ENCODE measurements at places on chromosomes 13 and 19.
A peak's percentile ranks its signal among the peaks of the same experiment; 100 is the strongest.

GRCh38 chr13:32491028-32491427 is 47.6 kb downstream of the N4BP2L2 start:
- no peak for DNase-seq

DNA sequence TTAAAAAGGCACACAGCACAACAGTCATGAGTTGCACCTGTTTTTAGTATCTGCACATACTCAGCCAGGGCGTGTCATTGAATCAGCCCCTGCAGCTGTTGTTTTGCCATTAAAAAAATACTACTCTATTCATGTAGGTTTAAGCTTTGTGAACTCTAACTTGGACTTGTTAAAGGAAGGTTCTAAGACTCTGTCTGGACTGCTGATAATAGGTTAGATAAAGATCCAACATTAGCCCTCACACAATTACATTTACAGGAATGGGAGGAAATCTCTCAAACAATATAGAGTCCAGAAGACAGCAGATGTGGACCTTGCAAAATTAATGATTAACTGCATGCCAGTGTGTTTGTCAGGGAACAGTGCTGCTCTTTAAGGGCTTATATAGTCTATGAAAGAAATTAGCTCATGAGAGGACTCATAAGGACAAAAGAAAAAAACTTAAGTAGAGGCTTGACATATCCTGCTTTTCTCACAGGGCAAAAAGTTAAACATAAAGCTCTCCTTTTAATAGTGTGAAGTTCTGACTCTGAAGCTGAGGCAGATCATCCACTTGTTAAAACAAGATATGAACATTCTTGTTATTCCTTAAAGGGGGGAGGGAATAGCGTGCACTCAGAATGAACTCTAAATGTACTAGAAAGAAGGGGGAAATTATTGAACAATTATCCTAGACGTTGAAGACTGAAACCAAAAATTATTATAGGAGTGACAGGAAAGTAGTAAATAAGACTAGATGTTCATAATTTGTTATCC is 243.6 kb downstream of the NDFIP2 start:
- DNase-seq: no peak

- no peak for DNase-seq
Measured at GRCh38 chr13:66362485-66362884, 867.7 kb downstream of the PCDH9 start.

DNA sequence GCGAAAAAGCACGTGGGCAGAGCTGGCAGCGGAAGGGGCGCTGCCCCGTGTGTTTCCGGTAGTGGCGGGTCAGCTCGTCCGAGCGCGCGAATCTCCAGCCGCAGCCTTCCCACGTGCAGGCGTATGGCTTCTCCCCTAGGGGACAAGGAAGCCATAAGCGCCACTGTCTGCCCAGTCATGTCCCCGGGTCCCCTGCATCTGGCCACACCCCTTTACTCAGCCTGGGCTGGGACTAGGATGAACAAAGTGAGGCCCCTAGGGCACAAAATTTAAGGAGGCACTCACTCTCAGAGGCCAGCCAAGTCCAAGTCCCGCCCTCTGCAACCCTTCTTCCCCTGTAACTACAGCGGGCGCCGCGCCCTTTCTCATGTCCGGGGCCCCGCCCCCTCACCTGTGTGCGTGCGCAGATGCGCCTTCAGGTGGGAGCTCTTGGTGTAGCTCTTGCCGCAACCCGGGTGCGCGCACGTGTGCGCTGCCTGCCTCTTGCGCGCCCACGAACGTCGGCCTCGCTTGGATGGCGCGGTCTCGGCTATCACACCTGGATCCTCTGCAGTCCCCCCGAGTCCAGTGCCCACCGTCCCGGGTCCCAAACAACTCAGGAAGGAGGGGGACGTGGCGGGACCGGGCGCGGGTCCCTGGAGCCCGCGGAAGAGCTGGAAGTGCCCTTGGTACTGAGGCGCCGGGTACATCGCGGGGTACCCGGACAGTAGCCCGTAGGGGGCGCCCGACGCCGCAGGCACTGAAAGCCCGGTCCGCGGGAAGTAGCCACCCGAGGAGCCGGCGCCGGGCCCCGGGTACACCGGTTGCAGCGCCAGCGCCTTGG is 1.9 kb downstream of the KLF1 start:
- peak; percentile 81 for DNase-seq

- DNase-seq: no peak
Measured at GRCh38 chr13:32261567-32261966, 53.6 kb downstream of the ZAR1L start.

GRCh38 chr19:13957051-13957450 is 4.7 kb downstream of the DCAF15 start:
- DNase-seq: no peak

DNA sequence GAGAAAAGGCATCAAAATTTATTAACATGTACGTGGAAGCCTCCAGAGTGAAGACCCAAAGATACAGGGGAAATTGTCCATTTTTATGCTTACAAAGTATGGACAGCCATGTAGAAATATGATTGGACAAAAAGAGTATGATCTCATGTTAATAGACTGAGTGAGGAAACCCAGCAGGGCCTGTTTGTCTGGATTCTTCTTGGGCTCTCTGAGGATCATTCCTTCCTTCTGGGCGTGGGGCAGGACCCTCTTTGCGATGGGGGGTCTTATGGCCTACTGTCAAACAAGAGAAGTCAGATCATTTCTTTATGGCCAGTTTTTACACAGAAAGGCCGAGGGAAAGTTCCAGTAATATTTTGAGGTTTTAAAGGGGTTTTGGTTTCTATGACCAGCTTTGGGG is 110.8 kb downstream of the ESD start:
- no peak for DNase-seq

DNA sequence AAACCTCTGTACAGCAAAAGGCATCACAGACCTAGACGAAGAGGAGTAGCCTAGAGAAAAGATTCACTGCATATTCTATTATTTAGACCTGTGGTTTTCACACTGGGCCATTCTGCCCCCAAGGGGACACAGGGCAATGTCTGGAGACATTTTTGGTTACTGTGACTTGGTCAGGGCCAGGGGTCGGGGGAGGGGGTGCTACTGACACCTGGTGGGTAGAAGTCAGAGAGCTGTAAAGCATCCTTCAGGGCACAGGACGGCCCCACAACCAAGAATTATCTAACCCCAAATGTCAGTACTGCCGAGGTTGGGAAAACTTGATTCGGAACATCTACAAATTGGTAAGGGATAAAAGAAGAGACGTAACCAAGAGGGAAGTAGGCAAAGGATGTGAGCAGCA is 11.3 kb downstream of the ELAVL1 start:
- no peak for DNase-seq

- DNase-seq: no peak
Measured at GRCh38 chr13:22372261-22372660, 701.4 kb downstream of the FGF9 start.

DNA sequence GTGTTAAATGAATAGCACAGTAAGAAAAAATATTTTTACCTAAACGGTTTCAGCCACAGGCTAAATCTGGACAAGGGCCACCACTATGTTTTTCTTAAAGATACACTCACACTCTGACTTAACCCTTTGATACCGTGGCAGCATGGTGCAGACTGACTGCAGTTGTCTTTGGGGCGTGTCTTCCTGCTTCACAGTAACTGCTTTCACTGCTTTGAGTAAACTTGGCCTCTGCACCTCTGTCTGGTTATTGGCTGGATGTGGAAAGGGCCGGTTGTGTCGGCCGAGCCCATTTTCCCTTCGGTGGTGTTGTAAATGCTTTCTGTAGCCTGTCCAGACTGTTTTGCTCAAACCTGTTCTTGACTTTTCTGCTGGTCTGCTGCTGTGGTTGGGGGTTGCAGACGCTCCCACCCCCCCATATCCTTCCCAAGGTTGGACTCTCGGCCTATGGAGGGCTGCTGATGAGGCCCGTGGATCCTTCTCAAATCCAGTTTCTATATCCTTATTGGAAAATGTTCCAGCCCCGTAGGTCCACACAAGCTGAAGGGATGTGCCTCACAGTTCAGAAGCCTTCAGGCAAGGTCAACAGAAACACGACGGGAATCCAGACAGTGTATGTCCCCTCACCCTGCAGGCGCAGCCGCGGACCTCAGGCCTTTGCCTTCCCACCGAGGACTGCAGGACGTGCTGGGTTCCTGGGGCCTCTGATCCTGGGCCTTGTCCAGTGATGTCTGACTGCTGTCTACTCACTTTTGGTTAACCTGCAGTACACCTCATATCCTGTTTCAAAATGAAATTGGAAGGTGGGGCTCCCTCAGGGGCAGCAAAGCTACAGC is 90.2 kb upstream of the RNF113B start:
- no peak for DNase-seq

- DNase-seq: no peak
Measured at GRCh38 chr19:3784607-3785450, 1.4 kb downstream of the MATK start.

DNA sequence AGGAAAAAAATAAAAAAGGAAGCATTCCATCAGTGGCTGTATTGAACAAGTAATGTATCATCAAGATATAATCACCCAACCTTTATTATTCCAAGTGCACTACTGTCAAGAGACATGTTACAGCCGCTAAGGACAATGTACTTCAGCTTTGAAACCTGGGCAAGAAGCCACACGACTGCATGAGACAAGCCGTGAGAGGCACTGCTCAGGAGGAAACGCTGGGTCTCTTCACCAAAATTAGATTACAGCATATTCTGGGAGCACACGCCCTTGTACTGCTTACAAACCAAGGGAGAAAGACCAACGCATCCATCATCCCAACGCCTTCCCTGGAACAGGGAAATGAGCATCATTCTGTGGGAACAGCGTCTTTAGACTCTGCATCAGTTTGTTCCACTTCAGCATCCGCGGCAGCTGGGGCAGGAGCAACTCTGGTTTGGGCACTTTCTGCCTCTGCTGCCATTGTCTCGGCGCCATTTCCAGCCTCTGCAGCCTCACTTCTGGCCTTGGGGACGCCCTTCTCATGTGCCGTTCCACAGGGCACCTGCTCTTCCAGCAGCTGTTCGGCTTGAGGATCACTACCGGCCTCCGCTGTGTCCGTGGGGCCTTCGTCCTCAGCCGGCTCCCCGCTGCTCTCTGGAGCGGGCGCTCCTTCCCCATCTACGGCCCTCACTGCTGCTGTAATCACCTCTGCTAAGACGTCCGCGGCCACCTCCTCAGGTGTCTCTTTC is 22.4 kb upstream of the BRD4 start:
- no peak for DNase-seq

- peak; percentile 29 for DNase-seq
Measured at GRCh38 chr19:50046649-50047503, 21.1 kb downstream of the ZNF473 start.

GRCh38 chr13:51244637-51245405 is 22.6 kb downstream of the FAM124A start:
- DNase-seq: no peak

- DNase-seq: no peak
Measured at GRCh38 chr19:42568006-42568405, 26.7 kb downstream of the CEACAM8 start.

- no peak for DNase-seq
Measured at GRCh38 chr13:25846222-25846984, 205.4 kb downstream of the SHISA2 start.

- DNase-seq: no peak
Measured at GRCh38 chr13:44870456-44870929, 118.8 kb downstream of the NUFIP1 start.

- no peak for DNase-seq
Measured at GRCh38 chr13:110890279-110891165, 24.3 kb downstream of the ANKRD10 start.

DNA sequence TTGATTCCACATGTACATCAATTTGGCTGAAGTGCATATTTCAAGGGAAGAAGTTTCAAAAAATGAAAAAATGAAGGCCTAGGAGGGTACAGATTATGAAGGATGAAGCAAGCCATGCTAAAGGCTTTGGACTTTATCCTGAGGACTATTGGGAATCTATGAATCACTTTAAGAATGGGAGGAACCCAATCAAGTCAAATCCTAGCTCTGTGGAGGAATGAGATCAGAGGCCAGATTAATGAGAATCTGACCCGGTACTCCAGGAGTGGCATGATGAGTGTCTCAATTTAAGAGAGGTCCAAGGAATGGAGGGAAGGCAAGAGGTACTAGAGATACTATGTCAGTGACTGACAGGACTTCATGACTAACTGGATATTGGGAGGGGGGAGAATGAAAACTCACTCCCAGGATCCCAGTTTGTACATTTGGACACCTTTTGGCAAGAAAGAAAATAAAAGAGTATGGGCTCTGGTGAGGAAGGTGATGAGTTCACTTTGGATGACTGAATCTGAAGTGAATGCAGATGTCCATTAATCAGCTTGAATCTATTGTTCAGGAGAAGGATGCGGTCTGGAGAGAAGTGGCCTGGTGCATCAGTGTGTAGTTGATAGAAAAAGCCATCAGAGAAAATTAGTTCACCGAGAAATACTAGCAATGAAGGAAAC is 349.0 kb downstream of the EFNB2 start:
- no peak for DNase-seq

- no peak for DNase-seq
Measured at GRCh38 chr13:108769213-108770070, 140.0 kb downstream of the MYO16 start.

DNA sequence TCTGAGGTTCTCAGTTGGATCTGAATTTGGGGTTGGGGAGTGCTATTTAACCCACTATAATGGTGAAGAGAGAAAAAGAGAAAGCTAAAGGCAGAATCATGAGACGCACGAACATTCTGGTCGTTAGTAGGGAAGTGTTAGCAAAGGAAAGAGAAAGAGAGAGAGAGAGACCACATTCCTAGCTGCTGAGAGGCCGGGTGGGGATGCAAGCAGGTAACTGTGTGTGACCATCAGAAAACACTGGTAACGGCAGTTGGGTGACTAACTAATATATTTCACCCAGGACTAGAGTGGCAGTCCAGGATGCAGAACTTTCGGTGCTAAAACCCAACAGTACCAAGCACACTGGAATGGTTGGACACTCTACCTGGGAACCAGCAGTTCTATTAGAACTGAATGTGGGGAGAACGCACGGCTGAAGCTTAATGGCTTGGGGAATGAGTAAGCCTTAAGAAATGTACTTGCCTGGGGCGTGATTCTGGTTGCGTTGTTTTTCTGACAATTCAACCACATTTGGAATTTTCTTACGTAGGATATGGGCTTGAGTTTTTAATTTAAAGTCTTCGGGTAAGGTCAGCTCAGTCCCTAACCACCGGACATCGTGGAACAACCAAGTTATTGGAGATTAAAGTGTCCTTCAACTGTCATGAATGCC is 130.2 kb downstream of the DNAJC15 start:
- no peak for DNase-seq

GRCh38 chr13:97223711-97224541 is 1.8 kb downstream of the MBNL2 start:
- DNase-seq: peak; percentile 27

- DNase-seq: no peak
Measured at GRCh38 chr13:41007744-41008128, 11.4 kb downstream of the ELF1 start.

DNA sequence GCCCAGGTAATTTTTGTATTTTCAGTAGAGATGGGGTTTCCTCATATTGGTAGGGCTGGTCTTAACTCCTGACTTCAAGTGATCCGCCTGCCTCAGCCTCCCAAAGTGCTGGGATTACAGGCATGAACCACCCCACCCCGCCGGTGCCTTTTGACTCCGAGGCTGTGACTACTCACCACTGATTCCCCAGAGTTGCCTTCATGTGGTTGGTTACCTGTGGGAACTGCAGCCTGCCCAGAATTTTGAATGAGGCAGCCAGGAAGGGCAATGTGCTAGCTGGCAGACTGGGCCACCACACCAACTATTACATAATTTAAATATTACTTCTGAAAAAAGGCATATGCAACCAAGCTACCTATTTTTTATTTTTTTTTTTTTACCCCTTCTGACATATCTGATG is 42.8 kb downstream of the N4BP2L2 start:
- no peak for DNase-seq

GRCh38 chr19:43858174-43858573 is 31.1 kb downstream of the ZNF283 start:
- no peak for DNase-seq

- DNase-seq: no peak
Measured at GRCh38 chr13:99756281-99756680, 215.3 kb downstream of the ZIC5 start.

GRCh38 chr13:100892981-100893380 is 218.4 kb upstream of the TMTC4 start:
- DNase-seq: no peak
